ENCODE measurements at places on chromosomes 6 and 20.

DNA sequence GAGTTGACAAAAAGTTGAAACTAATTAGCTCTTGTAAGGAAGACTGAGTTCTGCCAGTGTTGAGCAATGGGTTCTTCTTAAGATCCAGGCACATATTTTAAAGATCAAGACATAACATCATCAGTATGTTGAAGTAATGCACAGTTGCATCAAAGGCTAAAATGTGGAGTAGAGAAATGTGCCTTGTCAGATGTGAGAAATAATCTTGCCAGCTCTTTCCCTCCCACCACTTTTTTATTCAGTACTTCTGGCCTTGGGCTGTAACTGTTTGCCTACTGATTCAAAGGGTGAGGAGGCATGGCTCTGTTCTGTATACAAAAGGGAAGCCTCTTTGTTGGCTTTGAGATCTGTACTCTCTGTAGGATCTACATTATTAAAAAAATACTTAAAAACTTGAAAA is 13.1 kb downstream of the PKIB start:
- DNase-seq, result no peak

- DNase-seq, result no peak
Observed at GRCh38 chr6:160967833-160968232, 23.7 kb upstream of the MAP3K4 start.

GRCh38 chr20:40703975-40704530 is 15.0 kb upstream of the MAFB start:
- DNase-seq, result no peak

DNA sequence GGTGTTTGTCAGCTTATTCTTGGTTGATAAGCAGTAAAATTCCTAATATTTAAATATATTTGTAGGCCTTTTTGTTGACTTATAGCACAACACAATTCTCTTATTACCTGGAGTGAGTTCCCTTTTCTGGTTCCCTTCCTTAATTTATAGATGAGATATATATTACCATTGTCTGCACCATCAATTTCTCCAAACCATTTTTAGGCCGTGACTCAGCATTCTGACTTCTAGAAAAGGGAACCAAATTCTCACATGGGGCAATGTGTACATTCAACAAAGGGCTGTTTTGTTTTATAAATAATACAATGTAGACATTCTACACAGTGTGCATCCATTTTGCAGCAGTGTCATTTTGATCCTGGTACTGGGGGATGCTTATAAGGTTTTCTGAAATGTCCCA is 52.8 kb downstream of the NCOA7 start:
- DNase-seq, result no peak
